GM12891 (cell line): ENCODE measurements at places on chromosomes 6 and 20.

- no peak for DNase-seq
Observed at GRCh38 chr20:1431158-1431557, 35.5 kb downstream of the NSFL1C start.

- DNase-seq, result no peak
Observed at GRCh38 chr20:63733117-63733516, 3.3 kb upstream of the LIME1 start.

- no peak for DNase-seq
Observed at GRCh38 chr20:46222521-46223007, 85.7 kb downstream of the CDH22 start.

DNA sequence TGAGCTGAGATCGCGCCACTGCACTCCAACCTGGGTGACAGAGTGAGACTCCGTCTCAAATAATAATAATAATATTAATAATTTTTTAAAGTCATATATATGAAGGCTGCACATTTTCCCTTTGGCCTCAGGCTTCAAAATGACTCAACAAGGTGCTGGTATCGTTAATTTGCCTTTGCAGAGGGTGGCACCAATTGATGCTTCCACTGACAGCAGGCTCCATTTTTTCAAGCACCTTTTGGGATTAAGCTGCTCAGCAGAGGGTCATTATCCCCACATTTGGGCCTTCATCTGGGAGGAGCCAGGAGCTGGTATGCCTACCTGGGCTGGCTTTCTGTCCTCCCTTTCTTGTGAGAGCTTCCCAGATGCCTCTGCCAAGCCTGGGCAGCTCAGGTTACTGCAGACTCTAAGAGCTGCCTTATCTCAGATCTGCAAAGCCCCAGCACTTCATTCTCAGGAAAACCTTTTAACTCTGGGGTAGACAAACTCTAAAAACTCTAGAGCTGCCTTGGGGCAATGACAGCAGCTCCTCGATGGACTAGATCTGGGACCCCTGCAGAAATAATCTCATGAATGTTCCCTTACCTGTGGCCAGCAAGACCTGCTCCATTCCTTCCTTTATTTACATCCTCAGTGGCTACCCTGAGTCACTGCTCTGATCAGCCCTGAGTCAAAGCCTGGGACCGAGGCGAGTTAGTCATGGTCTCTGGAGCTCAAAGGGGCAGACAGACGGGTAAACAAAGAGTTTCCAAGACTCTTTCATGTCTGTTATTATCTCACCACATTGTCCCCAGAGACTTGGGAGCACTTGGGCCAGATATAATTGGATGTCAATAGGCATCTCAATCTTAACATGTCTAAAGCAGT lies 80.0 kb upstream of the EYA2 start:
- no peak for DNase-seq

DNA sequence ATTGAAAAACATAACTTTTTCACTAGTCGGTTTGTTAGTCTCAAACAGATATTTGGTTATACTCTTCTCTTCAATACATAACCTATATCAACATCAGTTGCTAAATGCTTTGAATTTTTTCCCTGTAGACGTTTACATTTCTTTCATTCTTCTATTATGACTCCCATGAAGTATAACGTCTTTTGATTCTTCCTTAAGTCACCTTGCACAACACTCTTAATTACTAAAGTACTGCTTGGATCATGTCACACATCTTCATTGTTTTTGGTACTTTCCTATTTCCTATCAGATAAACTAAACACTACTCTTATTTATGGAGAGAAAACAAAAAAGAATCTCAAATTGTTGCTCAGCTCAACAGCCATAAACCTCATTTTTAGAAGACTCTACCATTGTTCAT lies 23.0 kb upstream of the BMP5 start:
- no peak for DNase-seq

GRCh38 chr20:25083773-25084625 lies 2.1 kb upstream of the VSX1 start:
- DNase-seq, result no peak

- no peak for DNase-seq
Observed at GRCh38 chr6:154500769-154501577, 9.5 kb downstream of the CNKSR3 start.

DNA sequence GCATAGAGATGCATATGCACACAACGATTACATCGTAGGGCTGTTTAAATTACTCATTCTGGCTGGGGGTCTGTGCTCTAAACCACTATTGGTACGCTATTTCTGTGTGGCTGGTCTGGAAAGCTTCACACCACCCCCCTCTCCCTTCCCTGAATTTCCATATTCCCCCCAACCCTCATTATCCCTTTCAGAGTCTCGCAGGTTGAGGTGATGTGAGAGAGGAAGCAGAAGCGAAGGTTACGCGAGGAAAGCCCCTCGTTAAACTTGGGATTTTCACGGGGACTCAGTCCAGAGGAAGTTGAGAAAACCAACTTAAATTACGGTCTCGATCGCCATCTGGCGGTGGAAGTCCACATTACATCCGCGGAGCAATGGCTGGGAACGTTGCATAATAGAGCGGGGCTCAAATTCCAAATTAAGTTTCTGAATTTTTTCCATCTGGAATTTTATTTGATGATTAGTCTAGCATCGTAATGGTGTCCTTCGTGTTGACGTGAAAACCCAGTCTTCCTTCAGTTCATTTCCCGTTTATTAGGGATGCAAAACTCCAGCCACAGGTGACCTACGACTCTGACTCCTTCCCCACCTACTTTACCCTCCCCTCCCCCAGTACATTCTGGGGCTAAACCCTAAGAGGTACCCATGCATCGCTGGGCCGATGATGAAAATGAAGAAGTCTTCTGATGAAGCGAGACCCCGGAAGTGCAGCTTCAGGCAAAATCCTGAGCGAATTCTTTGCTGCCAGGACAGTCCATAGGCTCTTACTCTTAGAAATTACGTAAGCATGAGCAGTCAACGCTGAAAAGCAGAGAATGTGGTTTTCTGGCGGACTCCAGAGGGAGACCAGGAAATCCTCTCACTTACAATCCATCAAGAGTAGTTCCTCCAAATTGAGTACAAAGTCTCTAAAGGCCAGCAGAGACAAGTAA lies 19.7 kb downstream of the HLA-DOB start:
- DNase-seq, result no peak

- DNase-seq, result no peak
Observed at GRCh38 chr6:107666084-107666980, 157.8 kb downstream of the SCML4 start.

DNA sequence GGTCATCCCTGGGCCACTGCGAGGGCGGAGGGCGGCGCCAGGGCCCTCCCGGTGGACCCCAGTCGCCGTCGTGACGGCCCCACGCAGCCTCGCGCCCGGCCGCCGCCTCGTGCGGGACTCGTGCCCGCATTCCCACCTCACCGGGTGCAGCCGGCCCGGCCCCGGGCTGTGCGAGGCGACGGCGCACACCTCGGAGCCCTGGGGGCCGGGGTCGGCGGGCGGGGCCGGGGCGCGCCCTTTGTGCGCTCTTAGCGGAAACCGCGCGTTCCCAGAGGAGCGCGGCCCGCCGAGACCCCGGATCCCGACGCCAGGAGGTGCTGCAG lies 5.5 kb upstream of the DLL1 start:
- no peak for DNase-seq

GRCh38 chr6:127120023-127120786 lies 1.7 kb downstream of the RSPO3 start:
- DNase-seq, result no peak

- DNase-seq, result no peak
Observed at GRCh38 chr20:20201124-20201523, 148.8 kb downstream of the CFAP61 start.

GRCh38 chr20:17417225-17417624 lies 114.0 kb downstream of the BFSP1 start:
- DNase-seq, result no peak

DNA sequence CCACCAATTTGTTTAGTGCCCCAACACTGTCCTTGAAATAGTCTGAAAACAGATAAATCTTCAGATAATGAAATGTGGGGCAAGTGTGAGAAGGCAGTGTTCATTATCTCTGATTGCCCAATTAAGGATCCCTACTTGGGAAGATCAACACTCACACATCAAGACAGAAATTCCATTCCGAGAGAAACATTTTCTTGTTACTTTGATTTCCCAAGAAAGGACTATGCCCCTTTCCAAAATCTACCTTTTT lies 16.2 kb downstream of the HMGN4 start:
- no peak for DNase-seq

DNA sequence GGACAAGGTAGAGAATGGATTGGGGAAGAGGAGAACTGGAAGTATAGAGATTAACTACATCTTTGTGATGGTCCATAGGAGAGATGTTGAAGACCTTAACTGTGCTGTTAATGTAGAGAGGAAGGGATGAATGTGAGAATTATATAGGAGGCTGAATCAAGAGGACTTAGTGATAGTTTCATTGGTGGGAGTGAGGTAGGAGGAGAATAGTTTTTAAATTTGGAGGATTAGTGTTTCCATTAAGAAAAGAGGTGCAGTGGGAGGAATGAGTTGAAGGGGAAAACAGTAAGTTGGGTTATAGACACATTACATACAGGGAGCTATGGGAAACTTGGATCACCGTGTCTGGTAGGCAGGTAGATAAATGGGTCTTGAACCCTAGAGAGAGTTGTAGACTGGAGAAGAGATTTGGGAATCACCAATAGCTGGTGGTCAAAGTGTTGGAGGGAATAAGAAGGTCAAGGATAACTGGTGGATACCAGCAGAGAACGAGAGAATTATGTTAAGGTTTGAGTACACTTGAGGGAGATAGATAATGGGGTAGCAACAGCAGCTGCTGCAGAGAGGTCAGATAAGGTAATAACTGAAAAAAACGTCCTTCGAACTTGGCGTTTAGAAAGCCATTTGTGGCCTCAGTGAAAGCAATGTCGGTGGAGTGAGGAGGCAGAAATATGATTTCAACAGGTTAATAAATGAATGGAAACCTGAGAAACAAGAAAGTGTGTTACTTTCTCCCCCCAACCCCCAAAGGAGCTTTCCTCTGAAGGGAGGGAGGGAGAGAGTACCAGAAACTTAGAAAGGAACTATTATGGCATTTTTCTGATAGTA lies 3.1 kb downstream of the C6orf89 start:
- DNase-seq, result no peak
